Diencephalon (tissue), 1 donor: ENCODE measurements at places on chromosomes 3 and 15. TPM values are rescaled to one million over a fixed set of nuclear protein-coding genes. Genes with fewer than 3 reads are reported as not detected.

The AP4E1 gene
- 16.8 TPM for total RNA-seq

The FSTL1 gene
- total RNA-seq = 43.6 TPM

The PTPRG gene
- total RNA-seq = 104 TPM

The TGM5 gene
- not detected for total RNA-seq

The TM4SF1 gene
- 17.3 TPM for total RNA-seq

The SEMA3G gene
- 4.4 TPM for total RNA-seq

The CSTA gene
- total RNA-seq = 1.4 TPM

The TRPM1 gene
- not detected for total RNA-seq

The POTEB3 gene
- not detected for total RNA-seq

The ABHD6 gene
- total RNA-seq = 24.9 TPM

The NAALADL2 gene
- 20.3 TPM for total RNA-seq

The DUSP7 gene
- 9.5 TPM for total RNA-seq

The GABRR3 gene
- total RNA-seq = not detected
